ENCODE measurements at places on chromosomes 12 and 14. TPM values are rescaled to one million over a fixed set of nuclear protein-coding genes. Genes with fewer than 3 reads are reported as not detected.

ALDH1L2 gene
- polyA plus RNA-seq: 10.1 TPM

KRT80 gene
- 8.0 TPM for polyA plus RNA-seq

PARPBP gene
- 7.9 TPM for polyA plus RNA-seq

CCDC184 gene
- polyA plus RNA-seq: 2.8 TPM

RIPK3 gene
- polyA plus RNA-seq: 1.9 TPM

PTPRQ gene
- polyA plus RNA-seq: 2.2 TPM

IL22 gene
- not detected for polyA plus RNA-seq

GRCh38 chr12:93091886-93092648, 163.0 kb upstream of the EEA1 start:
- DNase-seq: no peak

- DNase-seq: no peak
Observed at GRCh38 chr12:28027328-28027727, 54.8 kb upstream of the PTHLH start.

DNA sequence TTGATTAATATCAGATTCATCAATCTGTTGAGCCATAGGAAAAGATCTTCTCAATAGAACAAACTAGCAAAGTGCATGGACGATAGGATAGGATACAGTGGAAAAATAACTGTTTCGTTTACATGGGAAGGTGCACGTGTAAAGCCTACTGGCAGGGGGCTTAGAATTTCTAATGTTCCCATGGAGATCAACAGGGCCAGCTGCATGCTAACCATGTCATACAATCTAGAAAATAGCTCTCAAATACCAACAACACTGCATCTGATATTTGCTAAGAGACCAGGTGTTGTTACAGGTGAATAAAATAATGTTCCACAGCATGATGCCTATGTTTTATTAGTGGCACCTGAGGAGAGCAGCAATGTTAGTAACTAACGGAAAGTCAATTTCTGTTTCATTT, 72.5 kb downstream of the ACSS3 start:
- DNase-seq: no peak

DNA sequence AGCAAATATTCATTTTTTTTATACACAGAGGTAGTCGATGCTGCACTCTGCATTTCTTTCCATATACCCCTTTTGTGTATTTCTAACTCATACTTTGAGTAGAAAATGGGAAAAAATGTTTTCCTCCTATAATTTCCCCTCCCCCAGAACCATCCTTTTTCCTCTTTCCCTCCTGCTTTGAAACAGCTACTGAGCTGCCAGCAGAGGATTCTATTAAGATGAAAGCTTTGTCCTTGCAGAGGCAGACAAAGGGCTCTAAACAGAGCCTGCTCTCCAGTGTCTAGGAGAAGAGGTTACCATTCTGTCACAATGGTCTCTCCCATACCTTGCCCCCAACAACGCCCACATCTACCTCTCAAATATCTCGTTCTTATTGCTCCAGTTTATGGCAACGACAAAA, 74.6 kb upstream of the OSBPL8 start:
- DNase-seq: no peak

DNA sequence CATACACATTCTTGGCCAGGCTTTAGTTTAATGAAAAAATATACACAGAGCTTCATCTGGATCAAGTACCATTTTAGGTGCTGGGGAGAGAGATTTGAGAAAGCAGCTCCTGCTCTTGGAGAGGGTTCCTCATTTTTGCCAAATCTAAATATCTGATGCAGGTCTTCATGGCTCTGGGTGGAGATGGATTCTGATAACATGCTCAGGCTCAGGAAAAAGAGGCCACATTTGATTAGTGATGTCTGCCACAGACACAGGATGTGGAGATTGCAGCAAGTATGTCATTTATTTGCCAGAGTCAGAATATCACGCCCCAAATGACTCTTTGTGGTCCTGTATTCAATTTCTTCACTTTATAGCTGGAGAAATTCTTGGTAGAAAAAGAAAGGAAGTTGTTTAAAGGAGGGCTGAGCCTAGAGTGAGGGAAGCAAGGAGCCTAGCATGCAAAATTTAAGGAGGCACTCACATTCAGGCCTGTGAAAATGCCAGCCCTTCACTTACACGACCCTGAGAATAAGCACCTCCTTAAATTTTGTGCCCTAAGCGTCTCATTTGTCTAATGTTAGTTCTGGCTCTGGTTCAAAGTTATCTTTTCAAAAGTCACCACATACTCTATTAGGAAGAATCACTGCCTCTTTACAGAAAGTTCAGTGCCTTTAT, 492.9 kb upstream of the TBX3 start:
- no peak for DNase-seq

GRCh38 chr12:116712458-116713303, 25.2 kb downstream of the SPRING1 start:
- DNase-seq: no peak

DNA sequence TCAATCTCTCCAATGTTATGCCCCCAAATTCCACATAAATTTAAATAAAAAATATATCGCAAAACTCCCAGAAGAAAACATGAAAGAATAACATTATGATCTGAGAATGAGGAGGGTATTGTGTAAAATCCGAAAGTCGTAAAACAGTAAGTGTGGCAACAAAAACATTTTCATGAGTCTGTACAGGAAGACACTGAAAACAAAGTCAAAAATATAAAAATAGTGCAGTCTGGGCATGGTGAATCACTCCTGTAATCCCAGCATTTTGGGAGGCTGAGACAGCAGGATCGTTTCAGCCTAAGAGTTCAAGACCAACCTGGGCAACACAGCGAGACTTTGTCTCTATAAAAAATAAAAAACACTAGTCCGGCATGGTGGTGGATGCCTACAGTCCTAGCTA, 57.1 kb downstream of the SPTLC2 start:
- DNase-seq: no peak

GRCh38 chr14:68982581-68982980, 3.5 kb upstream of the ACTN1 start:
- DNase-seq: no peak

Measured in muscle of back (tissue), 13 donors.